Ammon's horn (tissue), 1 donor: ENCODE measurements at places on chromosomes 12 and 14.

GRCh38 chr12:103475073-103475472, 20.7 kb downstream of the C12orf42 start:
- no peak for DNase-seq

DNA sequence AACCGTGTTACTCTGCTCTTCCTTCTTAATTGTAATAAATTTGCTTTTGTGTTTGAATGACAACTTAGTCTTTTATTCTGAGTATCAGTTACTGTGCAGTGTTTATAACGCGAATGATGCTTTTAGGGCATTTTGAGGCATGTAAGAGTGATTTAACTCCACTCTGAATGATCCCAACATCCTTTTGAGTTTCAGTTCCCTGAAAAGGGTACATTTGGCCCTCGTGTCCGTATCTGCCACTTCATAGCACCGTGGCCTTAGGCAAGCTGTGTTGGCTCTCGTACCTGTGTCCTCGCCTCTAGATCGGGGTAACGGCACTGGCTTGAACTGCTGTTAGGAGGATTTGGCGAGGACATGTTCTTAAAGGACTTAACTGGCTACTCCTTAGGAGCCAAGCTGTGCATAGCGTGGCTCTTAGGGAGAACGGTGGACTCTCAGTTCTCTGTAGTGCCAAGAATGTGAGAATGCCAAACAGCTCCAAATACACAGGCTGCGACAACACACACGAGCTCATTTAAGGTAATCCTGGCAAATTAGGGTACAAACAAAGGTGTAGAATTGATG, 92.0 kb downstream of the PPP2R5C start:
- no peak for DNase-seq

DNA sequence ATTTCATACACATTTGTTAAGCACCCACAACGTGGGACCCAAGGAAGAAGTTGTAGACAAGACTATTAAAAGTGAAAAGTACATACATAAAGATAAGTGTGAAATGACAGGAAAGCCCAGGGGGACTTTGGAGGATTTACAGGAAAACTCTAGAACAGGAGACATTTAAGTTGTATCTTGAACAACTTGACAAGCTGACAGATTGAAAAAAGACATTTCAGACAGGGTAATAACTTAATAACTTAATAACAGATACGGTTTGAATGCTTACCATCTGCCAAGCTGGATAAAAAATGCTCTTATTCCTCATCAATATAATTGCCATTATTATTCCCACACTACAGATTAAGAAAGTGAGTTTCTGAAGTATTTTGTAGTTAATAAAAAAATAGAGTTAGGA, 229.7 kb upstream of the SYT10 start:
- DNase-seq, result no peak

DNA sequence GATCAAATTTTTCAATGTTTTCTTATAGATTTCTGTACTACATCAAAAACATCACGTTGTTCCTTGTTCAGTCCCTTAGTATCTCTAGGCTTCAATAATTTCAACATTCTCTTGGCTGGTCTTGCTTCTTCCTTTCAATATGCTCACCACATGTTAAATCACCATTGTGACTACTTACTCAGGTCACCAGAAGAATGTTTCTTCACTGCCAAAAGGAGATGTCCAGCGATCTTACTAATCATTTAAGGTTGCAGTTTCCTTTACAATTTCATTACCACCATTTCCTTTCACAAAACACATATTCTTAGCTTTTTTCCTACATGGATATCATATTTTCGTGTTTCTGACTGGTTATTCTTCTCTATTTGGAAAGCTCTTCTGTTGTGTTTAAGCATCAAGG, 363.8 kb downstream of the NAV3 start:
- no peak for DNase-seq

- DNase-seq, result no peak
Observed at GRCh38 chr12:11496157-11496851, 100.9 kb upstream of the PRB2 start.

DNA sequence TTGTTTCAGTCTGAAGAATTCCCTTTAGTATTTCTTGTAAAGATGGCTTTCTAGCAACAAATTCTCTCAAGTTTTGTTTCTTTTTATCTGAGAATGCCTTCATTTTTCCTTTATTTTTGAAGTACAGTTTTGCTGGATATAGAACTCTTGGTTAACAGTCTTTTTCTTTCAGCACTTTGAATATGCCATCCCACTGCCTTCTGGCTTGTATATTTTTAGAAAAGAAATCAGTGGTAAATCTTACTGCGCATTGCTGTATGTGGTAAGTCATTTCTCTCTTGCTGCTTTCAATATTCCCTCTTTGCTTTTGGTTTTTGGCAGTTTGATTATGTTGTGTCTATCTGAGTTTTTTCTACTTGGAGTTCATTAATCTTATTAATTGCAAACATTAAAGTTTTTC, 16.8 kb upstream of the PPM1A start:
- no peak for DNase-seq

- DNase-seq, result peak; percentile 60
Observed at GRCh38 chr14:22819151-22819988, 4.1 kb upstream of the SLC7A7 start.

DNA sequence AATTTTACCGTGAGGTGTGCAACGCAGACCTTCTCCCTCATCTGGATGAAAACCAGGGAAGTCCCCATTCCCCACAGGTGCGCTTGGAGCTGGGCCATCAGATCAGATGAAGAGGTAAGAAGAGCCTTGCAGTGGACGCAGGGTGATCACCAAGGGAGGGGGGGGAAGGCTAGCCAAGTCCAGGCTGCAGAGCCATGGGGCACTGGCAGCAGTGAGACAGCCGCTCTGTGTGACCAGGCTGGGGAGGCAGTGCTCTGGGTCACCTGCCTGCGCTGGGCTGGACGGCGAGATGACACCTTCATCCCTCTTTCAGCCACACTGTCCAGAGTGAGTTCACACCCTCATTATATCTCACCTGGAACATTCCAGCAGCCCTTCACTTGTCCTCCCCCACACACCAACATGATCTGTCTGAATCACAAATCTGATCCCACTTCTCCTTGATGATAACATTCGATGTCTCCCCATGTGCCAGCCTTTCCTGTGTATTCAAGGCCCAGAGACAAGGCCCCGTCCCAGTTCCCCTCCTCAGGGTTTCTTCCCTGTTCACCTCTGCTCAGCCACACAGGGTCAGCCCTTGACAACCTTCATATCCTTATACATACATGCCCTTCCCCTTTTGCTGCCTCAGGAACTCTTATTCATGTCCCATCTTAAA, 65.9 kb upstream of the VASH1 start:
- no peak for DNase-seq

- no peak for DNase-seq
Observed at GRCh38 chr12:9149372-9149771, 33.7 kb upstream of the A2M start.

DNA sequence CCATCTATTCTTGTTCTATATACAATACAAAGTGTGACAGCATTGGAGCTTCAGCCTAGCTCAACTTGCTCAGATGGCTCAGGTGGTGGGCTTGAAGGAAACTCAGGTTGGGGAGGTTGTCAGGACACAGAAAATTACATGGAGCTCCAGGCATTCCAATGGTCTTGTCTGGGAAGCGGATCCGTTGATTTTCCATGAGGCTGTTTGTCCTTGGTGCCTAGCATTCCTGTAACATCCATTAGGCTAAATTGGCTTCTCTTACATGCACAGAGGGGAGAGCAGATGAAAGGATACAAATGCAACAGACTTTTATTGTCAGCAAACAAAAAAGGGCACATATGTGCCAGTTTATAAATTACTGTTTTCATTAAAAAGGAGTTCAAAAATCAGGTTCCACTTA, 75.5 kb upstream of the OTX2 start:
- no peak for DNase-seq

DNA sequence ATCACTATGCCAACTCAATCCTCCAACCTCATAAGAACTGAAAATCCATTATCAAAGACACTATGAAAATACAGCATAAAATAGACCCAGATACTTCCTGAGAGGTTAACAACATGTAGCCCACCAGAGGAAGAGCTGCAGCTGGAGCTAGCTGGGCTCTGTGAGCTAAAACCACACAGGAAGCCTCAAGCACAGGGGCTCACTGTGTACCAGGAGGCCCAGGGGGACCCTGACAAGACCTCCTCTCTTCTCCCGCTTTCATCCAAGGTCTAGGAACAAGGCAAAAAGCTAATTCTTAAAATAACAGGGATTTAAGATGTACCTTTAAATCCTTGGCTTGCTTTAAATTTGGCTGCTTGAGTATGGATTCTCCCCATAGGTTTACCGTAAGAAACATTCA, 53.6 kb downstream of the EIF2S3B start:
- no peak for DNase-seq

GRCh38 chr12:91991399-91992187, 154.1 kb downstream of the BTG1 start:
- DNase-seq, result no peak

GRCh38 chr14:57179273-57179672, 89.4 kb downstream of the EXOC5 start:
- DNase-seq, result no peak

- DNase-seq, result no peak
Observed at GRCh38 chr12:49604856-49605255, 583 bp downstream of the FAM186B start.

GRCh38 chr12:121939186-121939585, 20.8 kb downstream of the CFAP251 start:
- peak; percentile 28 for DNase-seq
